NCI-H2171 treated with DMSO at 0.1 percent for 48 hours (cell line): ENCODE measurements at places on chromosomes 3 and 15.
A peak's percentile ranks its signal among the peaks of the same experiment; 100 is the strongest.

DNA sequence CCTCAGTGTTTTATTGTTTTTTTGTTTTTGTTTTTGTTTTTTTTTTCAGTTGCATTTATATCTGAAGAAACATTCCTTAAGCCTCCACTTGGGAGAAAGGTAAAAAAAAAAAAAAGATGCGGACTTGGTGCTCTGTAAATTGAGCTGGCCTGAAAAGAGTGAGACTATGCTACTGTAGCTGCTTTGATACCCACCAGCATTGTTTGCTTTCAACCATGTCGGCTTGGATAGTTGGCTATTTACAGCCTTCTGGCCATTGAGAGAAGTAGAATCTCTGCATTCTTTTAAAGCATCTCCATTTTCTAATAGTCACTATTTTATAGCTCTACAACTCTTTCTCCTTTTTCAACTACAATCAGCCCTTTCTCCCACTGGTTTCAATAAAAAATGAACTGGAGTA, 149.6 kb downstream of the ZIC4 start:
- no peak for DNase-seq

- peak; percentile 27 for DNase-seq
Observed at GRCh38 chr15:74630284-74631086, 14.8 kb downstream of the CLK3 start.

- peak; percentile 11 for DNase-seq
Observed at GRCh38 chr3:134911586-134912548, 116.8 kb downstream of the EPHB1 start.

DNA sequence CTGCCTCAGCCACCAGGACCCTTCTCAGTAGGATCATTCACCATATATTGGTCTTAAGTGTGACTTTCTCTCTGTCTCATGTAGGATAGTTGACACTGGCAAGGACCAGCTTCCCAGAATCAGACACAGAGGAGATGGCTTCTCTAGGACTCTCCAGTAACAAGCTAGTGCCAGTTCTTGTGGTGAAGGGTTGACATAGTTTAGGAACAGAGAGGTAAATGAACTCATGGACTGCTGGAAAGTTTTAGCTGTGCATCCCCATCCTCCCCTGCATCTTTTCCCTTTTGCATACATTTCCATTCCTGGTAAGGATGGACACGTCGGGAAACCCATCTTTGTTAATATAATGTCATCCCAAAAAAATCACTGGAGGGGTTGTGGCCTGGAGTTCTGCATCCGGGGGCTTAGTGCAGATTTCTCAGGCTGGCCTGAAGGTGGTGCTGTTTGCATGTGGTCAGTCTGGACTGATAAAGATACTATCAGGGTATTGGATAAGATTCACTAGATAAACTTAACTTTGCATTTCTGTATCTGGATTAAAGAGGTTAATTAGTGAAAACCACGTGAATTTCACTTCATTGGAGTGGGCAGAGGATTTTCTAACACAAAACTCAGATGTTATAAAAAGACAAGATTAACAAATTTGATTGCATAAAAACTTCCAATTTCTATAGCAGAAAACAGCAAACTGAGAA, 110.8 kb downstream of the TBC1D2B start:
- peak; percentile 44 for DNase-seq

DNA sequence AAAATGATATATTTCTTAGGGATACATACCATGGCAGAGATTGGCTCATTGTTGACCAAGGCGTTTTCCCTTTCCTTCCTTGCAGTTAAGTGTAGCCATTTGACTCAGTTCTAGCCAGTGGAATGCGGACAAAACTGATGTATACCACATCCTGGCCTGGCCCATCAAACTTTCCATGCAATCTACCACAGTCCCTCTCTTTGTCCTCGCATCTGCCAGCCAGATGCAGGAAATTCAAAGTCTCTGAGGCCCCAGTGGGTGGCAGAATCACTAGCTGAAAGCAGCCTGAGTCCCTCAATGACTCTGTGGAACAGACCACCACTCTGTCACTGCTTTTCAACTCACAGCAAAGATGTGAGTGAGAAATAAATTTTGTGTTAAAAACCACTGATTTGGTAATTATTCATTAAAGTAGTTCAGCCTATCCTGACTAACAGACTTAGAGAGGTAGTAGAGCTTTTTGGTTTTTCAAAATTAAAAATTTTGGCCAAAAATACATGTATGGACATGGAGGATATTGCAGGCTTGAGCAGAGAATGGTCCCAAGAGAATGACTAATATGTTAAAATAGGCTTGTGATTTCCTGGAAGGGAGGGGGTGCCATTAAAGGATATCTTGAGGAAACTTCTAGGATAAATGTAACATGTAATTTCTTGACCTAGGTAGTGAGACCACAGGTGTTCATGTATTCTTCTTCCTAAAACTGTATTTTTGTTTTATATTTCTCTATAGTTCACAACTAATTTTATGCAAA, 10.9 kb downstream of the LRRFIP2 start:
- no peak for DNase-seq

GRCh38 chr3:61809879-61810278, 248.5 kb downstream of the PTPRG start:
- DNase-seq, result peak; percentile 7

DNA sequence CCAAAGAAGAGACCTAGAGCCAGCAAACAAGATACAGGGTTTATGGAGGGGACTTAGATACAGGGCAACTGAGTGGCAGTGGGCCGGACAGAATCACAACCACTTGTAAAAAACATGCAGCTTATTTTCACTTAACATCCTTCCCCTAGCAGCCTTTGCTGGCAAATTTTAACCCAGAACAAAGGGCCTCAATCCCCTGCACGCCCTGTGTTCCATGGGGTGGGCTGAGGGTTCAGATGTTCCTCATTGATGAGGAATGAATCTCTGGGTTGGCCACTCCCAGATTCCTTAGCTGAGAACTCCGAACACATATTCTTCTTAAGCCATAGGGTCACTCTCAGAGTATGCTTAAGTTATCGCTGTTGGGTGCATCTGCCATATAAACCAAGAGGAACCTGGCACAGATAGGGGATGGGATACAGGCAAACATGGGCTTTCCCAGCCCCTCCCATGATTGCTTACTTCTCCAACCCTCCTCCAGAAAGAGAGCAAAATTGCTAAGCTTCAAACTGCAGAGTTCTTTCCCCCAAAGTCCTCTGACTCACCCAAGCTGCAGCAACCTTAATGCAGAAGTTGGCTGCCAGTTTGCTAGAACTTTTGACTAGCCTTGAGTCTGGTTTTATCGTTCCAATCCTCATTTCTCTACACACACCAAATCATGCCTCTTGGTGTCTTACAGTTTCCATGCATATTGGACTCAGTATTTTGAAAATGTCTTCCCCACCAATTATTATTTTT, 146.9 kb downstream of the CD47 start:
- DNase-seq, result no peak

DNA sequence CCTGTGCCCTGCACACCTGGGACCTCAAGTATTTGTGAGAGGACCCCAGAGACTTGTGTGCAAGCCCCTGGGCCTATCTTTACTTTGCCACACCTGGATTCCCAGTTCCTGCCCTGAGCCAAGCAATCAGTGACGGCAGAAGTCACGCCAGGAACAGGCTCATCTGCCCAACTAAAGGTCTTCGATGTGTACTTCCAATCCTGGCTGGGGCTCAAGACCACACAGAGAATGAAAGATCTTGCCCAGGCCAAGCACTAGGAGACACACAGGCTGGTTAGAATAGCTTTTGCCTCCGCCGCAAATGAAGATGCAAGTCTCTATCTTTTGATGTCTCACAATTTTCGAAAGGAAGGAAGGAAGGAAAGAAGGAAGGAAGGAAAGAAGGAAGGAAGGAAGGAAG, 228.8 kb downstream of the OCA2 start:
- DNase-seq, result no peak

- no peak for DNase-seq
Observed at GRCh38 chr15:25652704-25653103, 210.4 kb downstream of the ATP10A start.

- no peak for DNase-seq
Observed at GRCh38 chr15:38662805-38663204, 98.2 kb upstream of the RASGRP1 start.

DNA sequence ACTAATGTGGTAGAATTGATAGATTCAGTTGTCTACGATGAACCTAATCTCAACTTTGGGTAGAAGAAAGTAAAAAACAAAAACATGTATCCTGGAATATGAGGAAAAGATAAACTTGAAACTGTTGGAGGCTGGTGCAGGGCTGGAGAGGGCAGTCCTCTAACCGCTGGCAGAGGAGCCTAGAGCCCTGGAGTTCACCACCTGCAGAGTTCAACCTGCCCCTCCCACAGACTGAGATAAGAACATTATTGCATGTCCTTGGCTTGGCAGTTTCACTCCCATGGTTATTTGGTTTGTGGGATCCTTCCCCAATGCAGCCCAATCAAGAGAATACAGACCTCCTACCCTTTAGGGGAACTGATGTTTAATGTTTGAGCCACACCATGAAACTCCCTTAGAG, 53.2 kb upstream of the GATM start:
- no peak for DNase-seq

- DNase-seq, result no peak
Observed at GRCh38 chr3:44237161-44237560, 4.5 kb upstream of the TOPAZ1 start.

DNA sequence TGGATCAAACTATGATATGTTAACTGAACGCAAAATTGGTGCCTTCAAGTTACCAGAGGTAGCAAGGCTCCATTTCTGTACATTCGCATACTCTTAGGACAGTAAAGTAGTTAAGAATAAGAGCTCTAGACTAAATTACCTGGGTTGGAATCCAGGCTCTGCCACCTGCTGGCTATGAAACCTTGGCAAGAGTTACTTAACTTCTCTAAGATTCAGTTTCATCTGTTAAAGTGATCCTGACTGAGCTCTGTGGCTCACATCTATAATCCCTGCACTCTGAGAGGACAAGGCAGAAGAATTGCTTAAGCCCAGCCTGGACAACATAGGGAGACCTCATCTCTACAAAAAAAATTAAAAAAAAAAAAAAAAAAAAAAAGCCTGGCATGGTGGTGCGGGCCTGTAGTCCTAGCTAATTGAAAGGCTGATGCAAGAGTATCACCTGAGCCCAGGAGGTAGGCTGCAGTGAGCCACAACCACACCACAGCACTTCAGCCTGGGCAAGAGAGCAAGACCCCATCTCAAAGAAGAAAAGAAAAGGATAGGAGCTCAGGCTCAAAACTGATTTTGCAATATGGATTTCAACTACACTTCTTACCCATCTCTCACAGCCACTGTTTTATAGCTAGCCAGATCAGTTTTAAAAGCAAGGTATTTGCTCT, 21.3 kb downstream of the GSK3B start:
- DNase-seq, result no peak

GRCh38 chr15:36933255-36933990, 166.9 kb downstream of the MEIS2 start:
- DNase-seq, result no peak
